ENCODE measurements at places on chromosomes 1 and 21. TPM values are rescaled to one million over a fixed set of nuclear protein-coding genes. Genes with fewer than 3 reads are reported as not detected.

Gene CACNA1S
- 0.04 TPM for total RNA-seq

Gene UCK2
- 141 TPM for total RNA-seq

Gene CA6
- not detected for total RNA-seq

Gene HLX
- total RNA-seq, result 0.07 TPM

Gene AMY1B
- not detected for total RNA-seq

Gene SLAMF7
- not detected for total RNA-seq

Gene RGL1
- 2.1 TPM for total RNA-seq

Gene TMOD4
- 1.3 TPM for total RNA-seq

- no peaks in the 10 kb centered on the region for H3K27me3 ChIP-seq
- H3K27ac ChIP-seq, result no peak overlapping the region
- no peaks in the 10 kb centered on the region for H3K36me3 ChIP-seq
These were observed 9.3 kb downstream of the RAB4A start for GRCh38 chr1:229280037-229280828.

DNA sequence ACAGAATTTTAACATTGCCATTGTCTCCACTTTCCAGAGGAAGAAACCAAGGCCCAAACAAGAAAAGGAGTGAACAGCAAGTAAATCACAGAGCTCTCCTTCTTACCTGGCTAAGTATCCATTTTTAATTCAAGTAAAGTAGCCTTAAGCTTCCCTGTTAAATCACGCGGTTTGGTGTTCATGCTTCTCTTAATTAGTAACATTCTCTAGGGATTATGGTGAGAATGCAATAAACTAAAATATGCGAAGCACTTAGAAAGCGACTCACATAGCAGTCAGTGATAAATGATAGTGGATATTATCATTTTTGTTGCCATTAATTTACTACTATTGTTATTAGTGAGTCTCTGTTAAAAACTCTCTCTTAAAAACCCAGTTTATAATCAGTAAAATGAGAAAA lies 630.5 kb upstream of the TMPRSS15 start:
- no peaks in the 10 kb centered on the region for H3K36me3 ChIP-seq
- no peaks in the 10 kb centered on the region for H3K4me1 ChIP-seq
- H3K27me3 ChIP-seq, result no peaks in the 10 kb centered on the region
- no peak overlapping the region for H3K27ac ChIP-seq

- H3K4me1 ChIP-seq, result no peaks in the 10 kb centered on the region
- DNase-seq, result no peak
- no peaks in the 10 kb centered on the region for H3K27me3 ChIP-seq
These were observed 137.2 kb upstream of the NGF start for GRCh38 chr1:115475252-115475651.

- peak; percentile 6 for DNase-seq
- peaks cover 14% of the 10 kb centered on the region for H3K4me1 ChIP-seq
- H3K36me3 ChIP-seq, result no peaks in the 10 kb centered on the region
These were observed 110.5 kb upstream of the CDC42BPA start for GRCh38 chr1:227428803-227429202.

DNA sequence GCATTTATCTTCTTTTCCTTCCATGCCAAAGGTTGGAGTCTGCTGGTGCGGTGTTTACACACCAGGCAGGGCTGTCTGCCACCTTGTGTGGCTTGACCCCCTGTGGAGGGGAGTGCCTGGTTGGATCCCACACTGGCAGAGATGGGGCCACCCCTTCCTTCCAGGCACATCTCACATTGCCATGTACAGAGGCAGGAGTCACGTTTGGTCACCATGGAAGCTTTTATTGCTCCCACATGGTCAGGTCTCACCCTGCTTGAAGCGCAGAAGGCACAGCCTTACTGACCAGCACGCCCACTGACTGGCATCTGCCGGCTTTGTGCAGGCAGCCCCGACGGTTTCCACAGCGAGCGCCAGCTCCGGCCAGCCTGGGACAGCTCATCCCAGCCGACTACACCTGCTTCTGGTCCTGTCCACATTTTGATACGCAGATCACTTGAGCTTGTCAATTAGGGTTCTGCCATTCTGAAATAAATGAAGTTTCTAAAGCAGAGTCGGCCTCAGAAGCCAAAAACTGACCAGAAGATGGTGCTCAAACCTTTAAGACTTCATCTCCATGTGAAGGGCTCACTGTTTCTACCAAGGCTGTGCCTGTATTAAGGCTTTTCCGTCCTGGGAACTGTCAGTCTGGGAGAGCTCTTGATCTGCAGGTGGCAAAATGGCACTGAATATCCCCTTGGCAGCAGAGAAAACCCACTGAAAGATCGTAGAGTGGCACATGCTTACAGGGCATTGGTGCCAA lies 35.6 kb upstream of the EPHA8 start:
- no peak overlapping the region for H3K27ac ChIP-seq
- peaks cover 11% of the 10 kb centered on the region for H3K36me3 ChIP-seq
- no peaks in the 10 kb centered on the region for H3K4me1 ChIP-seq
- peak; percentile 57 for DNase-seq

- H3K27ac ChIP-seq, result no peak overlapping the region
- H3K36me3 ChIP-seq, result no peaks in the 10 kb centered on the region
- DNase-seq, result peak; percentile 71
- H3K4me3 ChIP-seq, result no peak overlapping the region
- H3K4me1 ChIP-seq, result peaks cover 7% of the 10 kb centered on the region
These were observed 3.3 kb downstream of the NCMAP start for GRCh38 chr1:24558902-24559791.
